Neural progenitor cell (in vitro differentiated cells): ENCODE measurements at places on chromosomes 4 and X. TPM values are rescaled to one million over a fixed set of nuclear protein-coding genes. Genes with fewer than 3 reads are reported as not detected.

DNA sequence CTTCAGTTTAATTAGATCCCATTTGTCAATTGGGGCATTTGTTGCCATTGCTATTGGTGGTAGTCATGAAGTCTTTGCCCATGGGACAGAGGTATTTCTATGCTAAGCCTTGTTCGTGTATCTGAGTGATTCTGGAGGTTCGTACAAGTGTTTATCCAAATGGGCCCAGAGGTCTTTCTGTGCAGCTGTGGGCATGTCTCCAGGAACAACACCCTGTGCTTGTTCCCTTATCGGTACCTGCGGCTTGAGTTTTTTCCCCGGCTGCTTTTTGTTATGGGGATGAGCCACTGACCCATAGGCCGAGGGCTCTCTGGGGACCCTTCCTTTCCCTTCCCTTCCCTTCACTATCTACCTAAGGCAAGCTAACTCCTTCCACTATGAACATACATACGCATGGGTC is 81.4 kb upstream of the WDR1 start:
- DNase-seq, result no peak

GRCh38 chrX:54180403-54180802 is 2.7 kb downstream of the FAM120C start:
- DNase-seq, result no peak

- no peak for DNase-seq
These were observed 8.0 kb downstream of the SFRP2 start for GRCh38 chr4:153780876-153781275.

- no peak for DNase-seq
These were observed 402.4 kb upstream of the NDST4 start for GRCh38 chr4:115515772-115516171.

DNA sequence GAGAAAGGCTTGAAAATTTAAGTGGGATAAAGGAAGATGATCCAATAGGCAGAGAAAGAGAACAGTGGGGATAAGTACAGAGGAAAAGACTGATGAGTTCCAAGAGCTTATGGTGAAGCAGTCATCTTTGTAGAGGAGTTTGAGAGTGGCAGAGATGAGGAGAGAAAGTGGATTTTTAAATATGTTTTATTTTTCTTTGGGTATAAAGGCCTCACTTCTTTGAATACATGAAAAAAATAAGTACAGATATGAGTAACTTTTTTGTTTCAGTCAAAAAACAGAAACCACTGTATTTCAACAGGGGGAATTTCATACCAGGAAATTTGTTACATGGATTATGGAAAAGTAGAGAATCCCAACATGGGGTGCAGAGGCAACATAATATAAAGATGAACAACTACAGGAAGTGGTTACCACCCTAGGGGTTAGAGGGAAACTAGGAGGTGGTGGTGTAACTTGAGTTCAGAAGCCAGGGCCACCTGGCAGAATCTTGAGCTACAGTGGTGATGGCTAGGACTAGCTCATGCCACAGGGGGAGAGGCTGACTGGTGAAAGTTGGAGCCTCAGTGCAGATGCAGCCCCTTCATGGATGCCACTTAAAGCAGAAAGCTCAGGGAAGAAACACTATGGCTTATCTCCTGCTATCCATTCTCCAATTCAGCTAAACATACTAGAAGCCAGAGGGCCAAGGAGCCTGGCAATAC is 3.4 kb upstream of the CYBB start:
- no peak for DNase-seq

Gene CT47B1
- not detected in 2 replicates for total RNA-seq

Gene ZNF595
- 29.1 and 36.0 TPM in 2 replicates for total RNA-seq

GRCh38 chr4:79585834-79586233 is 177.8 kb upstream of the GK2 start:
- DNase-seq, result no peak

DNA sequence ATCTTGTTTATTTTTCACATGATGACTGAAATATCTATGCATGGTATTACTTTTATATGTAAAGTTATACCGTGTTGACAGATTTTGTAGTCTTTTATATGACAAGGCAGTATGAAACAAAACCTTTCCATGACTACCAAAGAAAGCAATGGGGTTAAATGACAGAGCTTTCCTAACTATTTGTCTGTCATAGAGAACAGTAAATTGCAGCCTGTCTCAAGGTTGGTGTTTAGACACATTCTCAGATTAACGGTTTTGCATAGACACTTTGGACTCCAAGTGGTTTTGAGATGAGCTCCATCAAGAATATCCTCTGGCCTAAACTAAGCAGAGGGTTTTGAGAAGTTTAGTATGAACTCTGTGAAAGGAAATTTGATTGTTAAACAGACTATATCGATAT is 180.7 kb upstream of the TENM3 start:
- no peak for DNase-seq

GRCh38 chr4:8639777-8640720 is 47.5 kb downstream of the CPZ start:
- DNase-seq, result no peak

Gene C4orf51
- not detected in 2 replicates for total RNA-seq
